Regular cardiac myocyte (primary cell): ENCODE measurements at places on chromosomes 7 and 10. TPM values are rescaled to one million over a fixed set of nuclear protein-coding genes. Genes with fewer than 3 reads are reported as not detected.

The UBE2D4 gene
- 5.4 and 17.8 TPM in 2 replicates for total RNA-seq

The IDE gene
- 19.2 and 19.9 TPM in 2 replicates for total RNA-seq

The SYCE1 gene
- total RNA-seq = 0.19 TPM in 1 of 2 replicates, not detected in the other

The NUTM2A gene
- 0.28 and 0.58 TPM in 2 replicates for total RNA-seq

The UBN2 gene
- 2.7 and 6.2 TPM in 2 replicates for total RNA-seq

The ANXA7 gene
- total RNA-seq = 102 and 124 TPM in 2 replicates

The ADRB1 gene
- total RNA-seq = under 0.01 TPM in 2 replicates

The GOLGA7B gene
- under 0.01 TPM in 1 of 2 replicates, not detected in the other for total RNA-seq

The MYH16 gene
- total RNA-seq = under 0.01 TPM in 1 of 2 replicates, not detected in the other

The NUTM2D gene
- 0.28 and 0.96 TPM in 2 replicates for total RNA-seq

The FBH1 gene
- 117 and 120 TPM in 2 replicates for total RNA-seq

The GPC2 gene
- total RNA-seq = 2.1 and 3.1 TPM in 2 replicates

The ABCC2 gene
- 0.19 and 0.28 TPM in 2 replicates for total RNA-seq

The PRPS1L1 gene
- not detected in 2 replicates for total RNA-seq

The TMEM176B gene
- not detected in 2 replicates for total RNA-seq

The ADRA2A gene
- total RNA-seq = under 0.01 TPM in 1 of 2 replicates, not detected in the other
